ENCODE measurements at places on chromosomes 16 and 17.

DNA sequence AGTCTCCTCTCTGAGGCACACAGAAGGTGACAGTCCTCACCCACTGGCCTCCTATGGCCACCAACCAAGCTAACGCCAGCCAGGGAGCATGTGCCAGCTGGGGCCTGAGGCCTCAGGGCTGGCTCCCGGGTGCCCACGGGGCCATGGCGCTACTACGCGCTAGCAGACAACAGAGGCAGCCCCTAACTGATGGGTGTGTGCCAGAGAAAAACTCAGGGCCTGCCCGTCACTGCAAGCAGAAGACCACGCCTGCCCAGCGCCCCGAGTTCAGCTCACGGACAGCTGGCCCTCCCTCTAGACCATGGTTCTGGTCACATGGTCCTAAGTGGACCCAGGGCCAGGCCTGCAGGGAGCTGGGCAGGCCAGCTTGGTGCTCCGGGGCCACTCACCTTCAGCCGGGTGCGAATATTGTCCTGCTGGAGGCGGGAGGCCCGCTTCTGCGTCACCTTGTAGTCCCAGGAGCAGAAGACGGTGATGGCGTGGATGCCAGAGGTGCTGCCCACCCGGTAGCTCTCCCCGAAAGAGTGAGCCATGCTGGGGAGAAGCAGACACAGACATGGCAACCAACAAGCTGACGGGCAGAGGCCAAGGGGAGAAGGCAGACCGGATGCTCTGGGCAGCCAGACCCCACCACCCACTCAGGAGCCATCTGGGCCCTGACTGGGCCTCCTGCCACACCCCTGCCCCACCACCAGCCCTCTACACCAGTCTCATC lies 6.2 kb downstream of the TMC6 start:
- no peak for DNase-seq

GRCh38 chr17:61314368-61315078 lies 85.1 kb upstream of the TBX2 start:
- DNase-seq = no peak

- DNase-seq = no peak
Measured at GRCh38 chr16:84827131-84827574, 7.4 kb downstream of the CRISPLD2 start.

- no peak for DNase-seq
Measured at GRCh38 chr17:58669853-58670252, 22.0 kb downstream of the TEX14 start.

- DNase-seq = no peak
Measured at GRCh38 chr17:71765437-71765836, 355.4 kb upstream of the SOX9 start.

DNA sequence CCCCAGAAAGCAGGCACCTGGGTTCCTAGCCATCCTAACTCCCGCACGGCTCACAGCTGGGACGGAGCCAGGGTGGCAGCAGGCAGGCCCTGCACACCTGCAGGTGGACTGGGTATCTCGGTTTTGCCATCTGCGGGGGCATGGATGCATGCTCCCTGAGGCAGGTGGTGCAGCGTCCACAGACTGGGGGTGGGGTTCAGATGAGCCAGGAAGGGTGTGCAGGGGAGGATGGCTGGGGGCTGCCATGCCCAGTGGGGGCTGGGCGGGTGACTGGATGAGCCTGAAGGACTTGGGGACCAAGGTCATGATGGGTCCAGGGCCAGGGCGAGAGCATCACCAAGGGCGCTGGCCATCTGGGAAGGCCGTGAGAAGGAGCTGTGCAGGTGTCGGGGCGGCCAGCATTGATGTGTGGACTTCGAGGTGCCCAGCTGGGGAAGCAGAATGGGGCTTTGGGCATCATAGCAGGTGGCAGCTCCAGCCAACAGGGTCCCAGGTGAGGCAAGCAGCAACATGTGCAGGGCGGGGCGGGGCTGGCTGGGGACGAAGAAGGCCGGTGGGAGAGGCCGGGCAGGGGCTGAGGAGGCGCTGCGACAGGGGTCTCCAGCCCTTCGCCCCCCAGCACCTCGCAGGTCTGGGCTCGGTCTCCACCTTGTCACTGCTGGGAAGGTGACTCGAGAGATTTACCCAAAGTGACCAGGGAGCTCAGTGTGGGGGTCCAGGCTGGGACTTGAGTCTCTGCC lies 41.0 kb upstream of the ZNF469 start:
- no peak for DNase-seq

GRCh38 chr17:39809221-39809620 lies 54.9 kb downstream of the IKZF3 start:
- DNase-seq = no peak

GRCh38 chr17:78716814-78717393 lies 65.2 kb downstream of the CYTH1 start:
- DNase-seq = no peak

- DNase-seq = no peak
Measured at GRCh38 chr16:51152691-51153576, 1.9 kb upstream of the SALL1 start.

DNA sequence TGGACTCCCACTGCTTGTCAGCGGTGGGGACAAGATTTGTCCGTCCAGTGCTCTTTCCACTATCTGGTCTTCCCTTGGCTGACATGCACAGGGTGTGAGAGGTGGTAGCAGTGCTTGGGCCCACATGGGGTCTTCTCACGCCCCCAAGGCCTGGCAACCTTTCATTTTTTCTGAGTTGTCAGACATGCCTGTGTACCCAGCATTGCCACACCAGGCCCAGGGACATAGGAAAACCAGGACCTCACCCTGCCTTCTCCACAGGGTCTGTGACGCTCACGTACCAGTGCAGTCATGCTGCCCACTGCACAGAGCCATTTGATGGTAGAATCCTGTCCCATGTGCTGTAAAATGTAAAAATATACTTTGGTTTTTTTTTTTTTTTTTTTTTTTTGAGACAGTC lies 57.8 kb downstream of the B9D1 start:
- DNase-seq = no peak

DNA sequence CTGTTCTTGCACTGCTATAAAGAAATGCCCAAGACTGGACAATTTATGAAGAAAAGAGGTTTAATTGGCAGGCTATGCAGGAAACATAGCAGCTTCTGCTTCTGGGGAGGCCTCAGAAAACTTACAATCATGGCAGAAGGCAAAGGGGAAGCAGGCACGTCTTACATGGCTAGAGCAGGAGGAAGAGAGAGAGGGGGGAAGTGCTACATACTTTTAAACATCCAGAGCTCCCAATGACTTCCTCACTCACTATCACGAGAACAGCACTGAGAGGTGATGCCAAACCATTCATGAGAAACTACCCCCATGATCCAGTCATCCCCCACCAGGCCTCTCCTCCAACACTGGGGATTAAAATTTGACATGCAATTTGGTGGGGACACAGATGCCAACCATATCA lies 13.3 kb downstream of the WFIKKN2 start:
- no peak for DNase-seq

DNA sequence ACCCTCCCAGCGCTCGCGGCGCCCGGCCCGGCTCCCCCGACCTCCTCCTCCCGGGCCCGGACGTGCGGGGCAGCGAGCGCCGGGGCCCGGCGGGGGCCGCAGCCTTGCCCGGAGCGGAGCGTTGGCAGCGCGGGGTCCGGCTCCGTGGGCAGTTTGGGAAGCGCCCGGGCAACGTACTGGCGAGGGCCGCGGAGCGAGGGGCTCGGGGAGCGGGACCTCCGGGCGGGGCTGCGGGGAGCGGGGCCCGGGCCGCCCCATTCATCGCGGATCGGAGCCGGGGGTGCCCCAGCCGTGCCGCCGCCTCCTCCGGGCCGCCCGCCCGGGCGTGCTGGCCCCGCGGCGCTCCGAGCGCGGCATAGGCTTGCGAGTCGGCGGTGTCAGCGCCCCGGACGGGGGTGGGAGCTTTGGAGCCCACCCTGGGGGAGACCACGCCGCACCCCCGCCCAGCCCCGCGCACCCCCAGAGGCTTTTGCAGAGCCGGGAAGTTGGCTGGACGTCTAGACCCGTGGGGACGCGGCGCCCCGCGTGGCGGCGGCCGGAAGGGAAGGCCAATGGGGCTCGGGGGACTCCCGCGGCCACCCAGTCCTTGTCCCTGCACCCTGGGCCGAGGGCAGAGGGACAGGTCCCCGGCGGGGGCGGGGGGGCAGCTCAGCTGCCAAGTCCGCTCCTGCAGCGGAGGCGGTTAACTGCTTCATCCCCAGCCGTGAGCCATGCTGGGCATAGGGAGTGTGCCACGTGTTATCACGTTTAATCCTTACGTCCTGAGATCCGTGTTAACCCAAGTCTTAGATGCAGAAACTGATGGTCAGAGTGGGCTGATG lies 852 bp downstream of the ZNF469 start:
- no peak for DNase-seq

- no peak for DNase-seq
Measured at GRCh38 chr16:85474621-85475217, 138.4 kb upstream of the GSE1 start.

DNA sequence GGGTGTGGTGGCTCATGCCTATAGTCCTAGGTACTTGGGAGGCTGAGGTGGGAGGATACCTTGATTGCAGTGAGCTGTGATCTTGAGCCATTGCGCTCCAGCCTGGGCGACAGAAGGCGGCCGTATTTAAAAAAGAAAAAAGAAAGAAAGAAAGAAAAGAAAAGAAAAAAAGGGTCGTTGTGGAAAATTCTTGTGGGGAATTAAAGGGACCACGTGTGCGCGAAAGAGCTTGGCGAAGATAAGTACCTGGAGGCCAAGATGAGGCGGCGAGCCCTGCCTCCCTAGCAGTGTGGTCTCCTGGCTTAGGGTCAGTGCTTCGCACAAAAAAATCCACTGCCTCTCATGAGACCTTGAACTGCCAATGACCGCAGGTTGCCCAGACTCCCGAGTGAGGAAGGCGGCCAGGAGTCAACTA lies 728 bp upstream of the NMT1 start:
- peak; percentile 17 for DNase-seq

DNA sequence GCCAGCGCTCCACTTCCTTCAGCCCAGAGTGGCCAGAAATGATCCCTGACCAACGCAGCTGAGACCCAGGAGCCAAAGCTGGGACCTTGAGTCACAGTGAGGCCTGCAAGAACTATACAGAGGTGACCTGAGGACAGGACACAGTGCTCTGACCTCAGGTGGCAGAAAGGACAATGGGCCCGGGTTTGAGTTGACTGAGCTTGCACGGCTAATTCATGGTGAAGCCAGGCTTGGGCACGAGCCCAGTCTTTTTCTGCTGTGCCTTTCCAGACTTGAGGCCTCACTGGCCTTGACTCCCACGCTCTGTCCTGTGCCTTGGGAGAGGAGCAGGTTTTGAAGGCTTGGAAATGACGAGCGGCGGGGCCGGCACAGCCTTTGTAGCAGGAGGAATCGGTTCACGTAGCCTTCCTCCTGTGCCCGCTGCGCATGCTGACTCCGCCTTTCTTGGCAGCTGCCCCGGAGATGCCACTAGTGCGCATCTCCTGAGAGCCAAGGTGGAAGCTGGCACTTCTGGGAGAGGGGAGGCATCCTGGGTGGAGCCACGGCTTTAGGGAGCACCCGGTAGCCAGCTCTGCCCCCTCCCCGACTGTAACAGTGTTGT lies 34.9 kb downstream of the NDEL1 start:
- DNase-seq = no peak

DNA sequence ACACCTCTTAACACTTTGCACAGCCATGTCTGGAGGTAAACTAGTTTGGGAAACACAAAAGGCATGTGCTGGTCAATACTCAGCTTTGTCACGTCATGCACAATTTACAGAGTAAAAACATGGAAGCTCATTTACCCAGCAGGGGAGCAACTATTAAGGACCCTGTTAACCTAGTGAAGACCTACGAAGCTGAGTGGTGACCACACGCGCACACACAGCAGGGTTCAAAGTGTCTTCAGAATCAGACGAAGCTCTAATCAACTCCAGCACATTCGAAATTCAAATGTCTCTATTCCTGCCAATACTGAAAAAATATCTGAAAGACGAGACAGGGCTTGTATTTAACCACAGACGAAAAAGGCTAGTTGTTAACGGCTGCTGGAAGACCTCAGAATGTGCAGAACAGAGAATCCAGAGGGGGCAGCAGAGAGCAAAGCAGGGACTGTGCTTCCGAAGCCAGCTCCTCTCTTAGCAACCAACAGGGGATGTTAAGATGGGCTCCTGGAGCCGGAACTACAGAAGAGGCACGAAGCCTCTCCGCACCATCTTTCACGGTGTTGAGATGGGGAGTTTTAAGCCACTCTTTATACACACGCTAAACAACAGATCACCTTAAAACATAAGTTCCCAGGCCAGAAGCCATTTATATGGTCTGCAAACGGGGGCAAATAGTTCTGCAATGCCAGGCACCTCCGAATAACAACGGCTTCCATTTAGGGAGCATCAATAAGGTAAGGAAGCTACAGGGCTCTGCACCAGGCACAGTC lies 45.7 kb downstream of the CMTM4 start:
- DNase-seq = peak; percentile 79

DNA sequence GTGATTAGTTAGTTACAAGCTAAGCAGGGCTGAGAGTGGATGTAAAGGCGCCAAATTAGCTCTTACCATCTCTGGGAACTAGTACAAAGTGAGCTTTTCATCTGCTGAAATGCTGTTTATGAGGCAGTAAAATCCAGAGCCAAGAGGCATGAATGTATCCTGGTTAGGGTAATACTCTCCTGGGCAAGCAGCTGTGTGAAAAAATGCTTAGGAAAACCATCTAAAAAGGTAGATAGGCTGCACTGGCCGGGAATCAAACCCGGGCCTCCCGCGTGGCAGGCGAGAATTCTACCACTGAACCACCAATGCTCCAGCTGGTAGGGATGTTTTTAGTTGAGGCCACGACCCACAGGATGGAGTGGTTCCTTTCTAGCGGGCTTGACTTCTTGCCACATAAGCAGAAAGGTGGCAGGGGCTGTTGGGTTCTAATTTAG lies 23.0 kb downstream of the VAC14 start:
- peak; percentile 56 for DNase-seq

- no peak for DNase-seq
Measured at GRCh38 chr17:39564211-39564848, 43.4 kb downstream of the NEUROD2 start.

DNA sequence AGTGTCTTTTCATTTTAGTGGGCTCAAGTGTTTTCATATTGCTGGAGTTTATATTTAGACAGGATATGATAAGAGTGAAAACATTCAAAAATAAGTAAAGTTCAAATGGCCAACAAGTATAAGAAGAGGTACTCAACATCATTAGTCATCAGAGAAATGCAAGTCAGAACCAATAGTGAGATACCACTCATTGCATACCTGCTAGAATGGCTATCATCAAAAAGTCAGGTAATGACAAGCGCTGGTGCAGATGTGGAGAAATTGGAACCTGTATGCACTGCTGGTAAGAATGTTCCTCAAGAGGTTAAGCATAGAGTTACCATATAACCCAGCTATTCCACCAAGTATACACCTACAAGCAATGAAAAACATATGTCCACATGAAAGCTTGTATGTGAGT lies 87.8 kb downstream of the WNT3 start:
- no peak for DNase-seq

DNA sequence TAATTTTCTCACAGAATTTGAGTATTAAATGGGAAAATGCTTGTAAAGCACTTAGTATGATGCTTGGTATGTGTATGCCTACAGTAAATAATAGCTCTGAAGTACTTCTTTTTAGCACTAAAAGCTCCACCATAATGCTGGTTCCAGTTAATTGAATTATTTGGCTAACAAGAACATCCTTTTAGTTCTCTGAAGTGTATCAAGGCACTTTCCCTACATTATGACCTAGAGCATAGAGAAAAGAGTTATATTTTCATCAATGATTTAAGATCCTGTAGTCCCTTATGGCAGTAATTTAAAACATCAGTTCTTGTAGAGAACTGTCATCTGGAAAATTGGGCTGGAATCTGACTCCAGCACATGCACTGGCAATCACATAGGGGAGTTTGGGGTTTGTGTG lies 21.9 kb upstream of the PHAF1 start:
- DNase-seq = no peak
